ENCODE measurements at places on chromosomes 16 and 17.

- DNase-seq, result peak; percentile 92
These were observed at the start of gene NHERF1 for GRCh38 chr17:74748529-74749278. TSS of gene NHERF1 (plus strand) at chr17:74748628. CDS start at chr17:74748847, 219 bp downstream.

- DNase-seq, result no peak
These were observed 65.3 kb downstream of the SPECC1 start for GRCh38 chr17:20074489-20074888.

- no peak for DNase-seq
These were observed 48.1 kb upstream of the GOSR1 start for GRCh38 chr17:30429155-30429554.

GRCh38 chr17:74637265-74637664 is 13.7 kb upstream of the CD300E start:
- DNase-seq, result no peak

GRCh38 chr17:56929362-56929969 is 15.6 kb upstream of the TRIM25 start:
- no peak for DNase-seq

- no peak for DNase-seq
These were observed 973 bp upstream of the KRT15 start for GRCh38 chr17:41519501-41520224.

- DNase-seq, result peak; percentile 62
These were observed 84.9 kb upstream of the CBX4 start for GRCh38 chr17:79923974-79924638.

DNA sequence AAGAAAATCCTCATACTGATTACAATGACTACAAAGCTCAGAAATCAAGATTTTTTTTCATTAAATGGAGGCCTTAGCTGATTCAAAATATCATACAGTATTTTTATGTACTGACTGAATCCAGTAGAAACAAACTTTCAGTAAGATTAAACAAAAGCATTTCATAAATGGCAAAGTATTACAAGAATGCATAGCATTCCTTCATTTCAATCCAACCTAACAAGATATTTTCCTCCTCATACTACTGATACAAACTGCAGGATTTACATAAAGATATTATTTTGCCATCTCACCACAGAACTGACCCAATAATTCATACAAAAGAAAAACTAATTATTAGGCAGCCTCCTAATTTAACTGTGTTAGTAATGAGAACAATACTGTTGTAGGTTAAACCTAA is 6.2 kb upstream of the KANSL1 start:
- no peak for DNase-seq

- peak; percentile 62 for DNase-seq
These were observed at the start of gene CISD3 for GRCh38 chr17:38729886-38730525. TSS of gene CISD3 (plus strand) at chr17:38730341. CDS start at chr17:38730359, 18 bp downstream.

DNA sequence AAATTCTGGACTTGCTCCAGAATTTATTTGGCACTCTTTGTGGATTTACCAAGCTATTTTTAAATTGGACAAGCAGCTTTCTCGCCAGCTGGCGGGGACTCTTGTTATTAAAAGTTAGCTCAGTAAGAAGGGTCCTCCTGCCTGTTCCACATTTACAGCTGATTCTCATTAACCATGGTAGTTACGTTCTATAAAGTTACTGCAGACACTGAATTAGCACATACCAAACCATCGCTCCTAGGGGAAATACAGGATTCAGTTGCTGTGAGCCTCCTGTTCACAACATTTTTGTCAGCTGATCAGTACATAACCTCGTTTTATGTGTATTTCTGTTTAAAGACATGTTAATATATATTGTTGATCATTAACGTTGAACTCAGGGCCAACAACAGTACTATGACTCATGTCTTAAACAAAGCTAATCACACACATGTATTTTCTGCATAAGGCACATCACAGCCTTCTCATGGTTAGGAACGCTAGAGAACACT is 4.2 kb downstream of the LDAF1 start:
- no peak for DNase-seq
